NCI-H1436 treated with DMSO at 0.1 percent for 48 hours (cell line): ENCODE measurements at places on chromosomes 1 and 21.

GRCh38 chr1:187987236-187987776 is 1158.6 kb downstream of the PLA2G4A start:
- DNase-seq: no peak

DNA sequence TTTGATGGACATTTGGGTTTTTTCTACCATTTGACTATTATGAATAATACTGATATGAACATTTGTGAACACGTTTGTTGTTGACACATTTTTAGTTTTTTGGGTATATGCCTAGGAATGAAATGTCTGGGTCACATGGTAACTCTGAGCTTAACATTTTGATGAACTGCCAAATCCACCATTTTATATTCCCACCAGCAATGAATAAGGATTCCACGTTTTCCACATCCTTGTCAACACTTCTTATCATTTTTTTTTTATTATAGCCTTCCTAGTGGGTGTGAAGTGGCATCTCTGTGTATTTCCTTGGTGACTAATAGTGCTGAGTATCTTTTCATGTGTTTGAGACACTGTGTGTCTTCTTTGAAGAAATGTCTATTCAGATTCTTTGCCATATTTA is 67.6 kb downstream of the RASAL2 start:
- no peak for DNase-seq

DNA sequence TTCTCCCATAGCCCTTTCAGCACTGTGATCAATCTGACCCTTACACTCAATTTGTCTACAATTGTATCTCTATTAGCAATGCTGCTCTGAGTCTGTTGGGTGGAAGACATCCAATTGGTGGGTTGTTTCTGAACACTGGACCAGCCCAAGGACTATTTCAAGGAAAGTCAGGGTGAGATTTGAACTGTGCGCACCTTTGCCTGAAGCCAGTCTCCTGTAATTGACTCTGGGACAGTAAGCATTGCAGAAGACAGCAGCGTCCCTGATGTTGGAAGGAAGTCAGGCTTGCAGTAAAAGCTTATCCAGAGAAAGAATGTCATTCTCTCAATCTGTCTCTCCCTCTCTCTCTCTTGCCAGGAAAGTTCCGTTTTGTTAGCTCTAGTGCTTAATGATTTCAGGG is 233.9 kb downstream of the KIF26B start:
- no peak for DNase-seq

- DNase-seq: no peak
These were observed 87.5 kb downstream of the CD247 start for GRCh38 chr1:167430849-167431242.

- no peak for DNase-seq
These were observed 71.9 kb downstream of the SMYD2 start for GRCh38 chr1:214352838-214353237.

DNA sequence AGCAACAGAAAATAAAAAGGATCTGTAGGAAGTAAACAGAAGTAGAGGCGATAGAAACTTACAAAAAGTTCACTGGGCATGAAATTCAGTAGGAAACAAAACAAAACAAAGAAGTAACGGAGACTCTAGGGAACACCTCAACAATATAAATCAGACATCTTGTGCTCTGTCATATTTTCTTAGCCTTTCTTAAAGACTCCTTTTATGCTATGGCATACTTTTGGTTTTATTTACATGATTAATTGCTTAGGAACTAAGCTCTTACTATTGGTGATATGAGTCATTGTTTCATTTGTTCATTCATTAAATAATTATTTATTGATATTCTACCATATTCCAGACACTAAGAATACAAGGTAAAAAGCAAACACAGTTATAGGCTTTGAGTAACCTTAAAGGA is 126.6 kb downstream of the KCNT2 start:
- no peak for DNase-seq

GRCh38 chr1:161505686-161506085 is 429 bp downstream of the FCGR2A start:
- no peak for DNase-seq

- DNase-seq: no peak
These were observed 9.8 kb downstream of the ATP8B2 start for GRCh38 chr1:154335025-154335714.

- DNase-seq: no peak
These were observed 2.6 kb upstream of the CREG1 start for GRCh38 chr1:167555971-167556714.

GRCh38 chr1:222629921-222630535 is 12.1 kb downstream of the MIA3 start:
- DNase-seq: no peak

DNA sequence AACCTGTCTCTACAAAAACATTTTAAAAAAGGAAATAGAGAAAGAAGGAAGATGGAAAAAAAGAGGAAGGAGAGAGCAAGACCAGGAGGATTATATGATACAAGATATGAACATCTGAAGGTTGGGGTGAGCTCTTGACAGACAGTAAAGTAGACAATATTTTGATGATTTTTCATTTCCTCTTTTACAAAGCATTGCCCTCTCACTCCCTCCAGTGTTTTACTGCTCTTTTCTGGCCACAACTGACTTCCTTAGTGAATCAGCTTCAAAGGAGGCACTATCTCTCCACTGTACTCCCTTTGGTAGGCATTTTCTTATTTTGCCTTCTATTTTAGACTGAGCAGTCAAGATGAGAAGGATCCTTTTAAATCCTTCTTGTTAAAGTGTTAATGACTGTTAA is 296.7 kb downstream of the KCTD3 start:
- no peak for DNase-seq

DNA sequence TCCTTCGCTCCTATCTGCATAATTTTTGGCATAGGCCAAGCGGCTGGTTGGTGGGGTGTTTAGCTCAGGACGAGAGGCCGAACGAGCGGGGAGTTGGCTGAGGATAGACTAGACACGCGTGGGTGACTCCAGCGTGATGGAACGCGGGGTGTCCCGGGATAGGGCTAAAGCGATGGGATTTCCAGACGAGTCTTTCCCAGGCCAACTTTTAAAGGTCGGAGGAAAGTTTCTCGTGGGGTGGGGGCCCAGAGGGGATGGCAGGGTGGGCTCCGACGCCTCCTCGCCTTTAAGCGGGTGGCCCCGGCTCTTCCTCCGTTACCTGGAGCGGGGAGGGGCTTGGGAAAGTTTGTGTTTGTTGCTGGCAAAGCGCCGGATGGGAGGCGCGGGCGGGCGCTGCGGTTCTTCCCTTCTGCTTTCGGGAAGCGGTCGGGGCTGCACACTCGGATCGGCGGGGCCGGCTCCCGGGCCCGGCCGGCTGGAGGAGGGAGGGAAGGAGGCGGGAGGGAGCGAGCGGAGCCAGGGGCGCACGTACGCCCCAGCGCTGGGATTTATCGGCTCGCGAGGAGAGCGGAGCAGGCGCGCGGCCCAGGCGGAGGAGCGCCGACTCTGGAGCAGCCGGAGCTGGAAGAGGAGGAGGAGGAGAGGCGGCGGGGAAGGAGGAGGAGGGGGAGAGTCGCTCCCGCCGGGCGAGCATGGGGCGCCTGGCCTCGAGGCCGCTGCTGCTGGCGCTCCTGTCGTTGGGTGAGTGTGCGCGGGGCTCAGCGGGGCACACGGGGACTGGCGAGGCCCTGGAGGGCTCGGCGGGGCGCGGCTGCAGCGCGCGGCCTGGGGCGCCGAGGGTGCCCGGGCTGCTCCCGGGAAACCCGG is at the start of gene PTGFRN:
PTGFRN (plus strand) TSS at position 405 of the 867 bp plus-strand sequence; CDS start at position 693, 288 bp downstream.
- no peak for DNase-seq

DNA sequence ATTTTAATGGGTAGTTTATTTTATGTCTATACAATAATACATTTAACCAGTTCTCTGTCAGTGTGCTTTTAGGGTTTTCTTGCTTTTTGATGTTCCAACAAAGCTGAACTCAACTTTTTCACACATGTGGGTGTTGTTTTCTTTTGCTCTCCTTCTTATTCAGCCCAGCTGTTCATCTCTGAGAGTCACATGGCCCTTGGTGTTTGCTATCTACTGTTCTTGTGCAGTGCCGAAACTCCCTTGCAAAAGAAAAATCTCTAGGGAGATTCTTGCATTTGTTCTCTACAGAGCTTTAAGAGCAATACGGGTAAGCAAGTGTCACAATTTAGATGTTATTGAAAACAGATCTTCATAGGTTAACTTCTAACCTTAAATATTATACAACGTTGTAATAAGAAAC is 281.1 kb upstream of the CXADR start:
- no peak for DNase-seq

DNA sequence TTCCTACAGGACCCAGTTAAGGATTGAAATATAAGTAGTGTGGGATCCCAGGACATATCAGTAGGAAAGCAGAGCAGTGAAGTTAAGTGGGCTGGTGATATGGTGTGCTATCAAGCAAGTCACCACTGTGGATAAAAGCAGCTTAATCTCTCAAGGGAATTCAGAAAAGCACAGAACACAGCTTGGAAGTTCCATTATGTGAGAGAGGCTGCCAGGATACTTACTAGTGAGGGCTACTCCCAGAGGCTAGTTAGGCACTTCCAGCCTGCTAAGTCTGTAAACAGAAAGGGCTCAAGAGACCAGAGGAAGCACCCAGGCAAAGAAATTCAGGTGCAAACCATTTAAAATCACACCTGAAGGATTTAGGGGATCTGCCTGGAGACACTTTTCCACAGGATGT is 18.8 kb upstream of the GRIK1 start:
- DNase-seq: no peak

GRCh38 chr1:15110128-15110866 is 43.2 kb upstream of the TMEM51 start:
- no peak for DNase-seq

DNA sequence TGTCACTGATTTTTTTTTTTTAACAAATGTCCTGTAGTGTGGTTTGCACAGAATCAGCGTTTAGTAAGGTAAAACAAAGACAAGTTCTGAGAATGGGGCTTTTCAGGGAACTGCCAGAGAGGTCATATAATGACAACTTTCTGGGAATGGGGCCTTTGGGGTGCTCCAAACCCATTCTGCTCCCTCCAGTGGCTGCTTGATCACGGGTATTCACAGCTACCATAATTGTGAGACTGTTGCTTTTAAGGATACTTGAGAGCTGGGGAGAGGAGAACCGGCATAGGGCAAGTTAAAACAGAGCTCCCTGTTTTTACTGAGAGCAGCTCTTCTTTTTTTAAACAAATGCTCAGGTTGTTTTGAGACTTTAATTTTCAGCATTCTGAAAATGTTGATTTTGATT is 48.2 kb downstream of the CYP2J2 start:
- DNase-seq: no peak

DNA sequence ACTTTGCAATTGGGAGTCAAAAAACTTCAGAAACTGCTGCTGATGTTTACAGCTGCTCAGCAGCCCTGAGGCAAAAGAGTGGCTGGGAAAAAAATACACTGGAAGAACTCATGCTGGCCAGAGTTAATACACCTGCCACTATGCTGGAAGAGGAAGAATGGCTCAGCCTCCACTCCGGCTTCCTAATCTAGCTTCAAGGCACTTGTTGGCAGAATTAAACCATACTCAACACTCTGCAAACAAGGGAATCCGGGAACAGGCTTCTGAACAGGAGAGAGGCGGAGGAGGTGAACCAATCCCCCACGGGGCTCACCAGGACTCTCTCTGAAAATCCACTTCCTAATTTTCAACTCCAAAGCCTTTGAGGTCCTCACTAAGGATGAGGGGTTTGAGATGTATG is 120.1 kb downstream of the CCDC185 start:
- DNase-seq: no peak

- DNase-seq: no peak
These were observed 593.5 kb downstream of the KIF26B start for GRCh38 chr1:245748240-245748639.

DNA sequence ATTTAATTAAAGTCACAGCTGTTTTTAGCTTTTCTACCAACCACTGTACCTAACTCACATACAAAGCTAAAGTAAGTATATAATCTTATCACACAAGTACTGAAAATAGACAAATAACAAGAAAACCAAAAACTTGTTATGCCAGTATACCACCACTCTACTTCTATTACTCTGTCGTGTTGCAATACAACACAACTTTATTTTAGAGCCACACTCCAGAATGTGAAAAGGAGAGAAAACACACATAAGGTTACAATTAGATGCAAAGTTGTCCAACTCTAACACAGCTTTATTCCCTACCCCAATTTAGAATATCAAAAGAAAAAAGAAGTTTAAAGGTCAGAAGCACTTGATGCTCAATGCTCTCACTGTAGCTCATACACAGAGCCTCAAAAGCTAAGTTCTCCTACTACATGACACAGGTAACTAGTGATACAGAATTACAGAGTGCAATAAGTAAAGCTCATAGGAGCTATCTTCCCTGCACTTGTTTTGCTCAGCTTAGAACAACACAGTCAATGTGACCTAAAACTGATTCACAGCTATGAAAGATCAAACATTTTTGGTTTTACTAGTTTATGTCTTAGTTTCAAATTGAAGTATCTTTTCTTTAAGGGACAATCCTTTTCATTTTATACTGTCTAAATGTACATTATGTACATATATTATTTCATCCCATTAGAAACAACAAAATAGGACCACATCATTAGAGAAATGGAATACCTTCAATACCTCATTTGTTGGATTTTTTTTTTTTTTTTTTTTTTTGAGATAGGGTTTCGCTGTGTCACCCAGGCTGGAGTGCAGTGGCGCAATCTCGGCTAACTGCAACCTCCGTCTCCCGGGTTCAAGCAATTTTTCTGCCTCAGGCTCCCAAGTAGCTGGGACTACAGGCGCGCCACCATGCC is 29.2 kb downstream of the EYA3 start:
- DNase-seq: no peak

GRCh38 chr1:109767637-109768334 is 4.1 kb upstream of the EPS8L3 start:
- no peak for DNase-seq

DNA sequence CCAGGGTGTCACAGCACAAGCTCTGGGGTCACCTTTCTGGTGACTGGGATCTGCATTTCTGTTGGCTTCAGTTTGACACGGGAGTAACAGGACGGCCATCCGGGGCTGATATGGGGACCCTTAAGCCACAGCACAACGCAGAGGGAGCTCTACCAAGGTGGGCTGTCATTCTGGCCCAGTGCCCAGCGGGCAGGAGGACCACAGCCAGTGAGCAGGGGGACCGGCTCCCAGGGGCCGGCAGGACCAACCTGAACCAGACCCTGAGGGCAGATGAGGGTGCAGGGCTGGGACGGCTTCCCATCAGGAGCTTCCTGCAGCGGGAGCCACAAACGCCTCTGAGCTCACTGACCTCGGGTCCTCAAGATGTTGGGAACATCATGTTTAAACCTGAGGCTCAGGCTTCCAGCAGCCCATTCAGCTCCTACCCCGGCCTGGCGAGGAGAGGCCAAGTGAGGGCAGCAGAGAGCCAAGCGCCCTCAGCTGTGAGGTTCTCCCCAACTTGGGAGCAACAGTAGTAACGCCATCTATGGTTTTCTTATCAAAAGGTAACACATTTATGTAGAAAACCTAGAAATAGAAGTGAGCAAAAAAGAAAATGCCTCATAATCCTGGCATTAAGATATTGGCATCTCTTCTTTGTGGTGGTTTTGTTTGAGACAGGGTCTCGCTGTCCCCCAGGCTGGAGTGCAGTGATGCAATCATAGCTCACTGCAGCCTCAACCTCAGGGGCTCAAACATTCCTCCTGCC is 26.8 kb downstream of the TMEM201 start:
- DNase-seq: no peak

DNA sequence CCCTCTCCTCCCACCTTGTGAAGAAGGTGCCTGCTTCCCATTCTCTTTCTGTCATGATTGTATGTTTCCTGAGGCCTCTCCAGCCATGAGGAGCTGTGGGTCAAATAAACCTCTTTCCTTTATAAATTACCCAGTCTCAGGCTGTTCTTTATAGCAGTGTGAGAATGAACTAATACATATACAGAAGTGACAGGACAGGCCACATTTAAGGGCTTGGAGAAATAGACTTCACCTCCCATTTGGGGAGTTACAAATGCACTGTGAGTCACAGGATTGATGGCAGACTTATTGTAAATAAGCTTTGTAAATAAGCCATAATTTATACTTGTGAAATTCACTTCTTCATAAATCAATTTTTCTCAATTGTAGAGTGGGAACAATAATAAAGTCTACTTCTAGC is 543.3 kb downstream of the LRRIQ3 start:
- DNase-seq: no peak

GRCh38 chr21:42096566-42096965 is 25.4 kb downstream of the UMODL1 start:
- DNase-seq: no peak
